Stimulated activated CD4-positive, alpha-beta T cell treated with anti-CD3 and anti-CD28 coated beads, Interleukin-1b, Interleukin-23, amount 100 ng/mL, for 1 hour (primary cell): ENCODE measurements at places on chromosomes 3 and 15.

GRCh38 chr3:134846911-134847317 is 51.9 kb downstream of the EPHB1 start:
- no peak for DNase-seq

- no peak for DNase-seq
Measured at GRCh38 chr15:82933576-82933975, 18.9 kb downstream of the HOMER2 start.

DNA sequence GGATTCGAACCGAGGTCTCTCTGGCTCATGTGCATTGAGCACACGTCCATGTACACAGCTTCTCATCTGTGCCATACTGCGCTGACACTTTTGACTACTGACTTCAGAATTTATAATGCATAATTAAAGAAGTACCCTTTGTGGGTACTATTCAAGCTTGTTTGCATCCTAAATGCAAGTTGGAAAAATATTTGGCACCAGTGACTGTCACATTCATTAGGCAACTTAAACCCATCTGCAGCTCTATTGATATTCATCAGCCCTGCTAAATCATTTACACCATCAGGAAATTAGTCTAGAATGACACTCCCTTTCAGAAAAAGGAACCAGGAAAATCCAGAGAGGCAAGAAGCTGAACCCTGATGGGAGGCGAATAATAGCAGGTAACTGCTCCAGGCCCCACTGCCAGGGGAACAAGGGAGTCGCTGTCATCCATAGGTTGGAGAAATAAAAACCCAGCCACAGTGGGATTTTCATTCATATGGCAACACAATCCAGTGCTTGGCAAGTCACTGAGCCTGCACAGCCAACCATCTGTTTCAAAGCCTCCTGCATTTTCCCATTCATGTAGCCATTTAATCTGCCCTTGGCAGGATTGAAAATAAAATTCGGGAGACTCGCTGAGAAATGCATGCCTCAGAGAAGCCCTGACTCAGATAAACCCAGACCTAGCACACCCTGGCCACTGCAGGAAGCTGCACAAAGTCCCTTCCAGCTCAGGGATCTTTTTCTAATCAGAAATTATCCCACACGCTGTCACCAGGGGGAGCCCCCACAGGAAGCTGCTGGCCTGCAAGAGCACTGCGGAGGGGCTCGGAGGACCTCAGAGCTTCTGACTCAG is 103.0 kb upstream of the VEPH1 start:
- DNase-seq = peak; percentile 34

DNA sequence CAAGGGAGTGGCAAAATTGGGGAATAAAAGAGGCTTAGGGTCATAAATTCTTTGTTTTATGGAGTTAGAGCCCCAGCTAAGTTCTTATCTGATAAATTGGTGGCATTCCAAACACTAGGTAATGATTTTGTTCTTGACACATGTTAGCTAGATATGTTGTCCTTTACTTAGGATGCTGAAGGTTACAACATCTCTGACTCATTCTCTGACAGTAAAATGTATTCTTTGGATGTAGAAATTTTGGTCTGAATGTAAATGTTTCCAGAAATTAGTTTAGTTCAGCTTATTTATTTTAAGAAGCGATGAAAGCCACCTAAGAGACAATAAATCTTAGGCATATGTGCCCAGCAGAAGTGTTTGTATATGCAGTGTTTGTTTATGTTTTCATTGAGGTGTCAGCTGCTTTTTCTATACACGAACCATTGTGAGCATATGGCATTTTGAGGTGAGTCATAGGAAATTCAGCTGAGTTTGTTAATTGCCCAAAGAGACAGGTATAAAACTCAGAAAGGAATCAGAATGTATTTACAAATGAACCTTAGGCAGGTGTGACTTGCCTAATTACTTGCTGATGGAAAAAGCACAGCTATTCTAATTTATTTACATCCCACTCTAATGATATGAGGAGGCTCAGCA is 247.7 kb downstream of the AGBL1 start:
- DNase-seq = no peak

- DNase-seq = no peak
Measured at GRCh38 chr15:72231833-72232478, 966 bp upstream of the PKM start.

DNA sequence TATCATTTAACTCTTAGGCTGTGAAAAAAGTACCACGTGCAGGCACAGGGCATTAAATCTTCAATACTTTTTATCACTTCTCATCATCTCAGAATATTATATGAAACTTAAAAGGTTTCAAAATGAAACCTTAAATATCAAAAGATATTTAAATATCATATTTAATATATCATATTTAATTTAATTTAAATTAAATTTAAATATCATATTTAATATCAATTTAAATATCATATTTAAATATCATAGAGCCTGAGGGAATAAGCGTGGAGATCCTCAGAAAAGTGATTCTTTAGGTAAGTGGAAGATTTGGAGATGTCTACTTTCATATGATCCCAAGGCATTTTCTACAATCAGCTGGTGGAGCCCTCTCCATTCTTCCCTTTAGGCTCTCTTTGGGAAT is 716.6 kb downstream of the OTOL1 start:
- DNase-seq = no peak

GRCh38 chr3:101189176-101189575 is 131.2 kb downstream of the IMPG2 start:
- DNase-seq = no peak

DNA sequence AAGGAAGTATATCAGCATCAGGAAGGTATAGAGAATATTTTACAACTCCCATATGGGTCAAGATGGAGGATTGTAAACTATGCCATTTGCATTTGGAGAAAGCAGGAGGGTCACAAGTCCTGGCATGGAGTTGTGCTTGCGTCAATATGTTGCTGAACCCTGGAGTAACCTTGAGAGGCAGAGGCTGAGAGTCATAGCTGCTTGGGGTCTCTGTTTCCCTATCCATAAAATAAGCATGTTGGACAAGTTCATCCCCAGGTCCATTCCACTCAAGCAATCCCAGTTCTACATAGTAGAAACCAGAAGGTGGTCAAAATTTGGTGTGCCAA is 273.6 kb downstream of the MECOM start:
- no peak for DNase-seq

- DNase-seq = no peak
Measured at GRCh38 chr15:91098451-91098850, 1.6 kb upstream of the SV2B start.

DNA sequence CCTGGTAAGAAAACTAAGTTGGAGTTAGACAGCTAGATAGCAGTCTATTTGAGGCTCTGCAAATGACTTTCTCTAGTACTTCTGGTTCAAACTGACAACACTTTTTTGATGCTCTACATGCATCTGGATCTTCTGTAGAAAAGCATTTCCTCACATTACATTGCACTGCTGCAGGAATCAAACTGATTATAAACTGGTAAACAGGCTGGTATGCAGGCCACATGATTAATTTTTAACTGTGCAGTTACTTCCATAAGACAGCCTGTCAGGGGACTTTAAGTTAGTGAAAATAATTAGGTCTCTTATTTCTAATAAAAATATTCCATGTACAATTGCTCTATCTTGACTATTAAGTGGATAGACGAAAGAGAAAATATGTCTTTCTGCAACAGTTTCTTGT is 550.0 kb upstream of the ALCAM start:
- DNase-seq = no peak

- DNase-seq = no peak
Measured at GRCh38 chr15:73313861-73314260, 54.9 kb downstream of the HCN4 start.

DNA sequence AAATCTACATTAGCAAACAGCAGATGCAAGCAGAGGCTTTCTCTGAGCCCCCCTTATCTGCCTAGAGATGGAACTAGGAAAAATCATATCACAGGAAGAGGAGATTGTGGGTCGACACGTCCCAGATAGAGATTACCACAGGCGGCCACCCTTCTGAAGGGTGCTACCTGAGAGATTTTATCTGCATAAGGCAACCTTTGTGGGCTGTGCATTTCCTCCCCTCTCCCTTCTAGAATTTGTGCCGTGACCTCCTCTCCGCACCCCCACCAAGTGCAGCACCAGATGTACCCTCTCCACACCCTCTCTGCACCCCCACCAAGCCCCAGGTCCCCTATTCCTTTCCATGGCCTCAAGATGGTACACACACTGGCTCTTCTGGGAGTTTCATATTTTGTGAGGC is 27.4 kb downstream of the METTL6 start:
- no peak for DNase-seq

GRCh38 chr3:23696842-23697241 is 108.9 kb upstream of the UBE2E1 start:
- DNase-seq = no peak

DNA sequence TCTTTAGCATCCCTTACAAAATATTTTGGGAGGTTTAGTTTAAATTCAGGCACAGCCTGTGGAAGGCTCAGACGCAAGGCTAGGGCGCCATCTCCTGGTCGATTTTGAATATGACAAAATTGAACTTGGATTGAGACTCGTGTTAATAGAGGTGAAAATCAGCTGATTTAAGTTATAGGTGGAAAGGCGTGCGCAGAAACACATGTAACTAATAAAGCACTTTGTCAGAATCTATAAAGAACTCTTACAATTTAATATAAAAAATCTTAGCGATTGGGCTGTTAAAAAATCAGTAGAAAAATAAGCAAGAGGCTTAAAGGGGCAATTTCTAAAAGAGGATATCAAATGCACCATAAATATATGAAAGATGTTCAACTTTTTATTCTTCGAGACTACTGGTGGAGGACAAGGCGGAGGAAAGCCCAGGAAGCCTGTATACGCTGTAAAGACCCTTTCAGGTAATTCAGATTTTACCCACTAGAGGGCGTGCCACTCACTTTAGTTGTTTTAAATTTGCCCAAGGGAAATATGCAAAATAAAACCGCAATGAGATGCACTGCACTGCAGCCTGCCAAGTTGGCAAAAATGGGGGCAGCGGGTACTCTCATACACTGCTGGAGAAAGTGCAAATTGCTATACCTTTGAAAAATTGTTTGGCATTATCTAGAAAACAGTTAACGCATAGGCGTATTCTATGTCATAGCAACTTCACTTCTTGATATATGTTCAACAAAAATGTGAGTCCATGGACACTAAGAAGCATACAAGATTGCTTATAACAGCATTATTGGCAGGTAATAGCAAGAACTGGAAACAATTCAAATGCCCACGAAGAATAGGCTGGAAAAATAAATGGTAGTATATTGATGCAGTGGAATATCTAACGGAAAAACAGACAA is 64.7 kb downstream of the SLC30A4 start:
- DNase-seq = peak; percentile 52

DNA sequence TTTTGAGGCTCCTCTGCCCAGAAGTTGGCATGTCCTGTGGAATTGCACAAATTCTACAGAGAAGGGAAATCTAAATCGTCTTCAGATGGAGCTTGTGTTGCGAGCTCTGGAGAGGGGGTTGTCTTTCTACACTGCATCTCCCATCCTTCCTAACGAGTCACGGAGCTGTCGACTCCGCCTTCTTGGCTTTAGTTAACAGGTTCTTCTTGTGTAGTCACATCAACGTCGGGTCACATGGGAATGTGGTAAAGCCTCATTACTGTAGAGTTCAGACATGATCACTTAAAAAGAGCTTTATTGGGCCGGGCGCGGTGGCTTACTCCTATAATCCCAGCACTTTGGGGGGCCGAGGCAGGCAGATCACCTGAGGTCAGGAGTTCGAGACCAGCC is 60.0 kb downstream of the DNASE1L3 start:
- no peak for DNase-seq
